ENCODE measurements at places on chromosomes 5 and 9. TPM values are rescaled to one million over a fixed set of nuclear protein-coding genes. Genes with fewer than 3 reads are reported as not detected.

The CHMP5 gene
- 90.6 TPM for total RNA-seq

- no peak for DNase-seq
- no peak overlapping the region for H3K27ac ChIP-seq
- H3K27me3 ChIP-seq, result no peaks in the 10 kb centered on the region
- no peaks in the 10 kb centered on the region for H3K36me3 ChIP-seq
- H3K4me1 ChIP-seq, result no peaks in the 10 kb centered on the region
These were observed 265.8 kb downstream of the TENT4A start for GRCh38 chr5:6979061-6979460.

DNA sequence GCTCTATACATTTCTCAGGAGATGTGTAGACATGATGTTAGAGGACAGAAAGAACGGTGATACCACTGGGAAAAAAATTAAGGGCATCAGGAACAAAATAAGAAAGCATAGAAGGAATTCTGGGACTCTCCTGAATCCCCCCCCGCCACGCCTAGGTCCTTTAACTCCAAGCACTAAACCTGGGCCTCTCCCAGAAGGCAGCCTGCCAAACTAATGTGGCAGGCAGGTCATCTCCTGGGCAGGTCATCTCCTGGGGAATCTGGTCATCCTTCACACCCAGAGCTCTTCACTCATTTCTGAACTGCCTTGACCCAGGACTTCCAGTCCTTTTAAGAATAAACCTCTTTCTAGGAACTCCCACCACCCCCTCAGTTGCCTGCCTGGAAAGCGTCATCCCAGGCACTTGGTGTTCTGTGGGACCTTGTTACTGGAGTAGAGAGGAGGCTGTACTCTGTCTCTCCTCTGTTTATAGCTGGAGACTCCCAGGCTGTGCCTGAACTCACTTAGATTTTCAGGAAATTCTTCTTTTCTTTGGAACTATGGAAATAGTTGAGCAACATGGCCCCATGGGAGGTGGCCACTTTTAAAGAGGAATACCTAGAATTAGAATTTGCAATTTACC, 24.1 kb downstream of the PSAT1 start:
- DNase-seq, result no peak
- no peaks in the 10 kb centered on the region for H3K4me1 ChIP-seq
- no peak overlapping the region for H3K4me3 ChIP-seq
- H3K36me3 ChIP-seq, result peaks cover 53% of the 10 kb centered on the region

- no peaks in the 10 kb centered on the region for H3K36me3 ChIP-seq
- peaks cover 18% of the 10 kb centered on the region for H3K27me3 ChIP-seq
- H3K4me3 ChIP-seq, result no peak overlapping the region
- H3K27ac ChIP-seq, result no peak overlapping the region
These were observed 118.7 kb downstream of the EDIL3 start for GRCh38 chr5:84265739-84266550.

The ARL10 gene
- total RNA-seq, result 8.9 TPM

- H3K27ac ChIP-seq, result no peak overlapping the region
- H3K4me3 ChIP-seq, result no peak overlapping the region
- no peaks in the 10 kb centered on the region for H3K27me3 ChIP-seq
- H3K4me1 ChIP-seq, result no peaks in the 10 kb centered on the region
- no peak for DNase-seq
- H3K36me3 ChIP-seq, result no peaks in the 10 kb centered on the region
These were observed 334.6 kb upstream of the MPDZ start for GRCh38 chr9:13614060-13614459.

DNA sequence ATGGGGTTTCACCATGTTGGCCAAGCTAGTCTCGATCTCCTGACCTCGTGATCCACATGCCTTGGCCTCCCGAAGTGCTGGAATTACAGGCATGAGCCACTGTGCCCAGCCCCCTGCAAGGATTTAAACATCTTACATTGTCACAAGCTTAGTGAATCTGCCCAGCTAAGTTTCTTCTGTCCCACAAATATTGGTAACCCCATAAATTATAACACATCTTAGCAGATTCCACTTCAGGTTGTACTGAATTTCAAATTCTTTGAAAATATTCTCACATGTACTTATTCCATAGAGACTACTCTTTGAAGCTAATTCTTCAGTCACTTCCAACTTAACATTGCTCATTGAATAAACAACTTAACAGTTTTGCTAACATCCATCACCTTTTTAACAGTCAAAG, 13.4 kb upstream of the AFF4 start:
- no peak overlapping the region for H3K27ac ChIP-seq
- no peak for DNase-seq
- H3K36me3 ChIP-seq, result no peaks in the 10 kb centered on the region

The IL5 gene
- total RNA-seq, result not detected

DNA sequence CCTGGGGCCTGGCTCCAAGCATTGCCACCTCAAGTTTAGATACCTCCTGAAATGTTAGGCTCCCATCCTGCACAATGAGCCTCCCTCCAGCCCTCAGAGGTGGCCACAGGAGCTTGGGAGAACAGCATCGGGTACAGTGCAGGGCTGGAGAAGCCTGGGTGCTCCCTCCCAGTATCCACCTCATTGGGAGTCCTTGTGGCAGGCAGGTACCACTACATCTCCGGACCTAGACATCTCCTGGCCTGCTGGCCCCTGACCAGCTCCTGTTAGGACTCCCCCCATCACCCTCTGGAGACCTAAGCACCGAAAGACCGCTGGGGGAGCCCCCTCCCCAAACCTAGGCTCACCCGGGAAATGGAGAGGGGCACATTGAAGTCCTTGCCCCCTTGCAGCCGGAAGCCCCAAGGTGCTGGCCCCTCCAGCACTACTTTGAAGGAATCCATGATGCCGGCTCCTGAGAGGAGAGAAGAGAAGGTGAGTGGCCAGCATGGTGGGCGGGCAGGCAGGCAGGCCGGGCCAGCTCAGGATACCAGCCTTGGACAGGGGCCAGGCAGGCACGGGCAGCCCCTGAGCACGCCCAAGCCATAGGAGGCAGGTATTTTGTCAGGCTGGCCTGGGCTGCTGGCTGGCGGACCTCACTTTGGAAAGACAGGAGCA, 1.2 kb downstream of the PDLIM7 start:
- peaks cover 23% of the 10 kb centered on the region for H3K4me1 ChIP-seq
- DNase-seq, result peak; percentile 83
- H3K36me3 ChIP-seq, result peaks cover 9% of the 10 kb centered on the region
- H3K27me3 ChIP-seq, result no peaks in the 10 kb centered on the region

DNA sequence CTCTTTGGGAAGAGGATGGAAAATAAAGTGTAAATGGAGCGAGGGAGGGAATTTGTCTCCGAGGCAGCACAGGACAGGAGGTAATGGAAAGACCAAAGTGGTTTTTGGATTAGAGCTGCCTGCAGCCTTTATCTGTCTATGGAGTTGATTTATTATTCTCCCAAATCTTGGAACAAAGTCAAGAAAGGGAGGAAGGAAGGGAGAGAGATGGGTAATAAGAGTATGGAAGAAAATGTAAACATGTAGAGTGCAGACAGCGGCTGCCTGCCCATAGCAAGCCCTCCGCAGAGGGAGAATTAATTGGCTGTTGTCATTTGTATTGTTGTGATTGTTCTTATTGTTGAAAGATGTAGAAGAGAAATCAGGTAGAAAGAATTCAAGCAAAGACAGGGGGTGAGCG, 15.7 kb downstream of the KCNIP1 start:
- no peak overlapping the region for H3K27ac ChIP-seq
- peaks cover 16% of the 10 kb centered on the region for H3K4me1 ChIP-seq
- H3K36me3 ChIP-seq, result no peaks in the 10 kb centered on the region
- no peak overlapping the region for H3K4me3 ChIP-seq
- H3K27me3 ChIP-seq, result peaks cover 39% of the 10 kb centered on the region

The PCDHB2 gene
- 4.9 TPM for total RNA-seq

- DNase-seq, result peak; percentile 51
- H3K27ac ChIP-seq, result peak overlapping the region; percentile 70
- no peaks in the 10 kb centered on the region for H3K36me3 ChIP-seq
- H3K27me3 ChIP-seq, result no peaks in the 10 kb centered on the region
- H3K4me1 ChIP-seq, result peaks cover 45% of the 10 kb centered on the region
- no peak overlapping the region for H3K4me3 ChIP-seq
These were observed 624.6 kb downstream of the BNC2 start for GRCh38 chr9:16245756-16246440.

The CDX1 gene
- total RNA-seq, result not detected

The ADCY2 gene
- total RNA-seq, result not detected

- peaks cover 23% of the 10 kb centered on the region for H3K36me3 ChIP-seq
- peaks cover 15% of the 10 kb centered on the region for H3K4me1 ChIP-seq
- no peak overlapping the region for H3K27ac ChIP-seq
- DNase-seq, result no peak
- no peak overlapping the region for H3K4me3 ChIP-seq
- H3K27me3 ChIP-seq, result no peaks in the 10 kb centered on the region
These were observed 93.2 kb downstream of the NLN start for GRCh38 chr5:65815161-65815560.

The GGTA1 gene
- total RNA-seq, result not detected

The LHX2 gene
- total RNA-seq, result not detected

The ADRA1B gene
- total RNA-seq, result 0.32 TPM

The CTXN3 gene
- total RNA-seq, result not detected

The SNCAIP gene
- 4.0 TPM for total RNA-seq

DNA sequence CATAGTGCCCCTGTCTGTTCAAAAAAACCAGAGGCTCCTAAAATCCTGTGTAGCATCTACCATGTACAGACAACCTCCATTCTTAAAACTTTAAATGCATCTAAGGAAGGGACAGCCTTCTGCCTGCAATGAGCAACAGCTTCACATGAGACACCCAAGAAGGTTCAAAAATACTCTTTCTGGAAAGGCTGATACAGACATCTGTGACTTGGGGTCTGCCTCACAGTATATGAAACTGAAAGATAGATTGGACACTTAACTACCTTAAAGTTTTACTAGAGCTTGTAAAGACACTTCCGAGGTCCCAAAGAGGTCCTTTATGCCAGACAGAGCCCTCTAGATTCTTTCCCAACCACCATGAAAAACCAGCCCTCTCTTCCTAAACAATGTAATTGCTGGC, 28.2 kb upstream of the CATSPER3 start:
- no peak overlapping the region for H3K27ac ChIP-seq
- no peaks in the 10 kb centered on the region for H3K27me3 ChIP-seq
- H3K4me3 ChIP-seq, result no peak overlapping the region
- 0 out of 2 replicates have a peak, but pooled peaks cover 9% of the 10 kb centered on the region for H3K36me3 ChIP-seq

The GPR150 gene
- total RNA-seq, result not detected

The CDC20B gene
- total RNA-seq, result not detected
